CD4-positive, alpha-beta T cell treated with Interferon gamma for 1 hour (primary cell): ENCODE measurements at places on chromosomes 7 and 10.

- no peak for DNase-seq
These were observed 159.3 kb upstream of the GALNT17 start for GRCh38 chr7:70972693-70973092.

- no peak for DNase-seq
These were observed 174.8 kb upstream of the NAMPT start for GRCh38 chr7:106459397-106460072.

- DNase-seq, result no peak
These were observed 224.6 kb downstream of the RELN start for GRCh38 chr7:103764901-103765300.

GRCh38 chr10:2121929-2122328 is 384.6 kb upstream of the ADARB2 start:
- no peak for DNase-seq

DNA sequence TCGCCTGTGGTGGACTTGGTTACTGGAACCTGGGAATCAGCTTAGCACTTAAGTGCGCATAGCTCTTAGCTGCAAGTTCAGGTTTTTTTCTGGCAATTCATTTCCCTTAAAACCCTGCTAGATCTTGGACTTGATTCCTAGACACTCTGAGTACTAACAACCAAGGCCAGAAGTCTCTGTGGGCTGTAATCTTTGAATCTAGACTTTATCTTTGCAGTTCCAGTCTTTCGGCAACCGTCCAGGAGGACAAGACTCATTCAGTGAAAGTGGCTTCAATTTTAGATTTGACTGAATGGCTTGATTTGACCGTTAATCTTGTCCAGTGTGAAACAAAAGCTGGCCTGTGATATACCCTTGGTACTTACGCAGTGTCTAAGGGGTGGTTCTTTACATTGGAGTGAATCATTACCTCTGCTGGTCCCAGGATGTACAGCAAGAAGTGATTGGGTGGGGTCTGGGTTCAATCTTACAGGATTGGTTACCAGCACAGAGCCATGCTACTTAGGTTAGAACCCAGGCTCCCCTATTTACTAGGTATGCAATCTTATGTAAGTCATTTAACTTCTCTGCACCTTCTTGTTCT is 16.4 kb downstream of the PTTG1IP2 start:
- no peak for DNase-seq

DNA sequence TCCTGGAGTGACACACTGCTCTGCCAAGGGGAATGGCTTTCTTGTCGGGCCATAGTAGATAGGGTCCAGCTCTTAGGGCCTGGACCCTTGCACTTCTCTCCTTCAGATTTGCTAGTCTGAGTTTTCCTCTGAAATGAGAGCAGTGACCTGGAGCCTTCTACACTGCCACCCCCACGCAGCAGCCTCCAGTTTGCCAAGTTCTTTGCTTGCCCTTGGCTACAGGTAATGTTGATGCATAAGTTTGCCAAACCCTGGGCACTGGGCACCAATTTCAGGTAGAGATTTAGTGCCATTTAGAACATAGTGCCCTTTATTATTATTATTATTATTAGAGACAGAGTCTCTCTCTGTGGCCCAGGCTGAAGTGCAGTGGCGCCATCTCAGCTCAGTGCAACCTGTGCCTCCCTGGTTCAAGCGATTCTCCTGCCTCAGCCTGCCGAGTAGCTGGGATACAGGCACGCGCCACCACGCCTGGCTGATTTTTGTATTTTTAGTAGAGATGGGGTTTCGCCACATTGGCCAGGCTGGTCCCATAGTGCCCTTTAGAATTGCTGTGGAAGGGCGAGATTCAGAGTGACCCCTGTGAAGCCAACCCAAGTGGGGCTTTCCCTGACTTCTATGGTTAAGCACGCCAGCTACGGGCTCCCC is 14.5 kb downstream of the EEPD1 start:
- DNase-seq, result no peak

GRCh38 chr7:123633553-123633952 is 22.1 kb upstream of the LMOD2 start:
- no peak for DNase-seq

GRCh38 chr7:56079450-56080185 is 13.1 kb downstream of the PHKG1 start:
- DNase-seq, result no peak

GRCh38 chr7:77335581-77335980 is 80.6 kb downstream of the GSAP start:
- no peak for DNase-seq

GRCh38 chr7:17207220-17207619 is 91.2 kb upstream of the AHR start:
- no peak for DNase-seq

GRCh38 chr10:63713191-63714144 is 192.3 kb downstream of the REEP3 start:
- DNase-seq, result no peak

- DNase-seq, result no peak
These were observed 188.5 kb upstream of the PLXNA4 start for GRCh38 chr7:132764762-132765161.

DNA sequence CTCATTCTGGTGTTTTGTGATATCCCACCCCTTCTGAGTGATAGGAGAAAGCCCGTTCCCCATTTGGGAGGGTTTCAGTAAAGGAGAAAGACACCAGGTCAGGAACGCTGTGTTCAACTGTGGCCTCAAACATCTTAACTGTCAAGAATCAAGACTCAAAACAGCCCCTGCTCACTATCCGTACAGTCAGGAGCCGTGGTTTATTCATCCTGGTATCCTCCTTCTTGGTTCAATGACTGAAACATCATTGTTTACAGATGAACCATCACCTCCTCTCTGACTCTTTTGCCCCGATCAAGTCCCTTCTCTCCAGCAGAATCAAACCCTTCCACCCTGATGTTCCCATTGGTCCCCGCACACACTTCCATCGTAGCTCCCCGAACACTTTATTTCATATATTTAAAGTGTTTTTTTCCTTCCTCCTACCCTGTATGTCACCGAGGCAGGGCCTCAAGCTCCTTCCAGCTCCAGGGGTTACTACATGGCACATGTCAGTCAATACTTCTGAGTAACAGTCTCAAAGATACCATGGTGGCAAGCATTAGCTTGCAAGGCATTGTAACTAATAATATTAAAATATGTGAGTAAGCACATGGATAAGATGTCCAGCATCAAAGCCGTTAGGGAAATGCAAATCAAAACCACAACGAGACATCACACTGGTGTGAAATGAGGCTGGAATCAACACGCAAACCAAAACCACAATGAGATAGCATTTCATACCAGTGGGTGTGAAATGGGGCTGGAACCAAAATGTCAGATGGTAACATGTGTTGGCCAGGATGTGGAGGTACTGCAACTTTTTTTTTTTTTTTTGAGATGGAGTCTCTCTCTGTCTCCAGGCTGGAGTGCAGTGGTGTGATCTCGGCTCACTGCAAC is 124.7 kb upstream of the C1QL3 start:
- DNase-seq, result no peak

DNA sequence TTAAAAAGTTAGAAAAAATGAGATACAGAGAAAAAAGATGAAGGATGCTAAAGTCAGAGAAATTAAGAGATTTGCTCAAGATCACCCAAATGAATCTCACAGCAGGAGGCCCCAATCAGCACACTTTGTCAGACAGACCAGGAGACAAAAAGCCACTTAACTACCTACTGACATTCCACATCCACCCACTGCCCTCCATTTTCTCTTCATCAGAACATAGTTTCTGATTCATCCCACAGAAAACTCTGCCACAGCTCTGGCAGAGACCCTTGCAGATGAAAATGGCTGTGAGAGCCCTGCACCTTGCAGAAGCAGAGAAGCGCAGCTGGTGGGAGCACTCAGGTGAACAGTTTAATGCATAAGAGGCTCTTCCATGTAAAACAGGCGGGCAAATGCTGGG is 26.6 kb downstream of the DGKI start:
- no peak for DNase-seq

- no peak for DNase-seq
These were observed 40.1 kb upstream of the PPP1R17 start for GRCh38 chr7:31646942-31647341.

- peak; percentile 1 for DNase-seq
These were observed 1002.9 kb upstream of the KCND2 start for GRCh38 chr7:119270045-119270464.

GRCh38 chr7:12731214-12731656 is 43.8 kb downstream of the ARL4A start:
- no peak for DNase-seq

DNA sequence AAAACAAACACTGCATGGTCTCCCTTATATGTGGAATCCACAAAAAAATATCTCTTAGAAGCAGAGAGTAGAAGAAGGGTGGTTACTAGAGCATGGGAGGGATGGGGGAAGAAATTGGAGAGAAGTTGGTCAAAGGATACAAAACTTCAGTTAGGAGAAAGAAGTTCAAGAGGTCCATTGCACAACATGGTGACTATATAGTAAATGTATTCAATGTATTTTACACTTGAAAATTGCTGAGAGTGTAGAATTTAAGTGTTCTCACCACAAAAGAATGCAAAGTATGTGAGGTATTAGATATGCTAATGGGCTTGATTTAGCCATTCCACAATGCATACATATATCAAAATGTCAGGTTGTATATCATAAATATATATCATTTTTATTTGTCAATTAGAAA is 232.0 kb upstream of the CELF2 start:
- no peak for DNase-seq

DNA sequence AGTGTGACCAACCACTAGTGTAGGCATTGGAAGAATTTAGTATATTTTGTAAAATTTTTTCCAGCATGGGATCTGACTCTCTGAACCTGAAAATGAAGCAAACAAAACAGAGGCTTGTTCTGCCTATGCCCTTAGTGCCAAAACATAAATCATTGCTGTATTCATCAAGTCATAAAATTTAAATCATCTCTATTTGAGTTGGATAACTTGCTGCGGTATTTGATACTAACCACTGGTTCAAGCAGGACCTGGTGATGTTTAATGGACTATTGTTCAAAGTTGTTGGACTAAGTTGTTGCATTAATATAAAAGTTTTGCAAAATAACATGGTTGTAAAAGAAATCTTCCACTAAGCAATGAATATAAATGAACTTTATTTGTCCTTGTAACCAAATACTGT is 19.8 kb upstream of the RPA3 start:
- DNase-seq, result no peak

DNA sequence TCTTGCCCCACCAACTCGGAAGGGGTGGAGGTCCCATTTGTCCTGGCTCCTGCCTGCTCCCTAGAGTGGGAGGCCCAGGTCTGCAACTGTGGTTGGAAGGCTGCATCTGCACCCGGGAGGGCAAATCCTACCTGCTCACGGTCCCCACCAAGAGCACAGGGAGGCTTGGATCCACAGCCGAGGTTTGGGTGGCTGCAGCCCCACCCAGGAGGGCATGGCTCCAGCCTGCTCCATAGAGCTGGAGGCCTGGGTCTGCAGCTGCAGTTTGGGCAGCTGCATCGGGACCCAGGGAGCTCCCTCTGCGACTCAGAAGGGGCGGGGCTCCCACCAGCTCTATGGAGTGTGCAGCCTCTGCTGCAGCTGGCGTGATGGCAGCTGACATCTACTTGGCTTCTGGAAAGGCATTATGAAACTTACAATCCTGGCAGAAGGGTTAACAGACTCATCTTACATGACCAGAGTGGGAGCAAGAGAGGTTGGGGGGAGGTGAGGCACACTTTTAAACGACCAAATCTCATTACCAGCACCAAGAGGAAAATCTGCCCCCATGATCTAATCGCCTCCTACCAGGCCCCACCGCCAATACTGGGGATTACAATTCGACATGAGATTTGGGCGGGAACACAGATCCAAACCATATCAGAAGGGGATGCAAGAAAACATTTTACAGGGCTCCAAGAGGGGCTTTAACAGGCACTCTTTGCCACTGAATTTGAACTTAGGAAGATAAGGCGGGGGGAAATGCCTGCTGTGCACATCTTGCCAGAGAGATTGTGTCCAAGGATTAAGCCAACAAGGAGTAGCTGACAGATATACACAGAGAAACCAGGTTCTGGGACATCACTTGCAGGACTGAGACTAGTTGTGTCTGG is 8.2 kb upstream of the BLVRA start:
- DNase-seq, result no peak

GRCh38 chr7:45203036-45203435 is 45.4 kb downstream of the RAMP3 start:
- no peak for DNase-seq

GRCh38 chr7:153301936-153302335 is 542.4 kb downstream of the ACTR3B start:
- DNase-seq, result no peak

GRCh38 chr7:130346177-130346905 is 1.7 kb downstream of the CPA5 start:
- no peak for DNase-seq

DNA sequence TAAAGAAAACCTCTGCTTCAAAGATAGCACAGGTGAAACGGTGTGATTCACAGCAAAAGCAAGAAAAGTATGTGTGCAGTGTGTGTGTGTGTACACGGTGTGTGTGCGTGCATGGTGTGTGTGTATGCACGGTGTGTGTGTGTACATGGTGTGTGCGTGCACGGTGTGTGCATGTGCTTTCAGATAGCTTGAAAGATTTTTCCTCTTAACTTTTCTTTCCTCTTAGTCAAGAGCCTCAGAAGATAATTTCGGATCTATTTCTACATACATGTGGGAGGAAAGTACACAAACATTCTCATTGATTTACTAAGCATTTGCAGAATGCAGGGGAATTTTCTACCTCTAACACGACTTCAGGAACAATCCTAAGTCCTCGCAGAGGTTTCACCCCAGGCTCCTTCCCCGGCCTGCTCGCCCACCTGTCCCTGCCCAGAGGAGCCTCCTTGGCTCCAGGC is 2.9 kb downstream of the FGFR2 start:
- no peak for DNase-seq

DNA sequence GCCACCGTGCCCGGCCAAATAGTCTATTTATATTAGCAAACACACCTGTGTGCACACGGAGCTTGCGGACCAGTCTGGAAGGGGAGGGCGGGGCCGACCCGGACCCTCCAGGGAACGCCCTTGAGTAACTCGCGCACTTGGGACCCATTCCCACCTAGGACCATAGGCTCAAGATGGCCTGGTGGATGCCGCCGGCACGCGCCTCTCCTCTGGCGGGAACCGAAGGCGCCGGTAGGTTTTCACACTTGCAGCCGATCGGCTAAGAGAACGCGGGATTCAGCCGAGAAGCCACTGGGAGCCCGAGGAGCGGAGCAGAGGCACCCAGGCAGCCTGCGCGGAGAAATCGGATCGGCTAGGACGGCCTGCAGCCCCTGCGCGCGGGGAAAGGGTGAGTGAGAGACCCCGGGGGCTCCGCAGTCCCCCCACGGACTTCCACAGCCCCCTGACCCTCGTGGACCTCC is 18.9 kb downstream of the IFT22 start:
- no peak for DNase-seq

DNA sequence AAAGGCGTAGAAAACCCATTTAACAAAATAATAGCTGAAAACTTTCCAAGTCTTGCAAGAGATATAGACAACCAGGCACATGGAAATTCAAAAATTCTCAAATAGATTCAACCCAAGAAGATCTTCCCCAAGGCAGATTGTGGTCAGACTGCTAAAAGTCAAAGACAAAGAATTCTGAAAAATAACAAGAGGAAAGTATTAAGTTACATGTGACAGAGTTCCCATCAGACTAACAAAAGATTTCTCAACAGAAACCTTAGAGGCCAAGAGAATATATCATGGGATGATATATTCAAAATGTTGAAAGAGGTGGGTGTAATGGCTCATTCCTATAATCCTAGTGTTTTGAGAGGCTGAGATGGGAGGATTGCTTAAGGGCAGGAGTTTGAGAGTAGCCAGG is 59.8 kb downstream of the TMEM178B start:
- no peak for DNase-seq
